Left lung (tissue), 14 donors: ENCODE measurements at places on chromosomes 5 and 9.

GRCh38 chr9:78811622-78812276, 514.8 kb downstream of the PSAT1 start:
- DNase-seq, result no peak

DNA sequence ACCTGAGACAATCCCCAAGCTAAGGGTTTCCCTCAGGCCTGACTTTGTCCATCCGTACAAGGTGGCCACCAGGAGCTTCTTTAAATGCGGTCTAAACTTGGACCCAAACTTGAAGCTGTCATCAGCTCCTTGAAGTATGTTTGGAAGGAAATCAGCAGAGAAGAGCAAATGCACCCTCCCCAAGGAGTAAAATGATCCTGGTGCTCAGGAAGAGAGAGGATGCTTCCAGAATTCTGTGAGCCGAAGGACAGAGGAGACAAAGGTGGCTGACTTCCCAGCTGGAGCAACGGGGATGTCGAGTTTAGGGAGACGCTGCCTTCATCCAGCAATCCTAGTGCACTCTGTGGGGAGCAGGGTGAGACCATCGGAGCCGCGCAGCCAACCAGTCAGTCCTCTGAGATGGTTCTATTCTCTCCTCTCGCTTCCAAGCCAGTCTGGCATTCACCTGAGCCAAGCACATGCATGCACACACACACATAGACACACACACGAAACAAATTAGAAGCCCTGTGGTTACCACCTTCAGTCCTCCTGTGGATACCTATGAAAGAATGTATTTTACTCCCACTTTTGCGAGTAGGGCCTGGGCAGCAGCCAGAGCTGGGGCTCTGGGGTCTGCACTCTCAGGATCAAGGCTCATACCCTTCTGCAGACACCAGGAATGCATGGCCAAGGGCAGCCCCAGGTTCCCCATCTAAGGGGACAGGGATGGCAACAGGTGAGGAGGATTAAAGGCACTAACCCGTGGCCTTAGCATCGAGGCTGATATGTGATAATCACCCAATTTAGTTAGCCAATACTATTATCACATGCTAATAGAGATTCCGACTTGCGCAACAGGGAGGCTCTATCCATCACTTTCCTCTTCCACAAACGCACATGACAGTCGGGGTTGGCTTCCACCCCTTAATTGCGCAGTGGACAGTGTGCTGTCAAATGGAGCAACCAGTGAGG, 75.8 kb downstream of the GTF3C4 start:
- DNase-seq, result no peak

- DNase-seq, result no peak
Observed at GRCh38 chr5:125970631-125971307, 452.4 kb upstream of the GRAMD2B start.

DNA sequence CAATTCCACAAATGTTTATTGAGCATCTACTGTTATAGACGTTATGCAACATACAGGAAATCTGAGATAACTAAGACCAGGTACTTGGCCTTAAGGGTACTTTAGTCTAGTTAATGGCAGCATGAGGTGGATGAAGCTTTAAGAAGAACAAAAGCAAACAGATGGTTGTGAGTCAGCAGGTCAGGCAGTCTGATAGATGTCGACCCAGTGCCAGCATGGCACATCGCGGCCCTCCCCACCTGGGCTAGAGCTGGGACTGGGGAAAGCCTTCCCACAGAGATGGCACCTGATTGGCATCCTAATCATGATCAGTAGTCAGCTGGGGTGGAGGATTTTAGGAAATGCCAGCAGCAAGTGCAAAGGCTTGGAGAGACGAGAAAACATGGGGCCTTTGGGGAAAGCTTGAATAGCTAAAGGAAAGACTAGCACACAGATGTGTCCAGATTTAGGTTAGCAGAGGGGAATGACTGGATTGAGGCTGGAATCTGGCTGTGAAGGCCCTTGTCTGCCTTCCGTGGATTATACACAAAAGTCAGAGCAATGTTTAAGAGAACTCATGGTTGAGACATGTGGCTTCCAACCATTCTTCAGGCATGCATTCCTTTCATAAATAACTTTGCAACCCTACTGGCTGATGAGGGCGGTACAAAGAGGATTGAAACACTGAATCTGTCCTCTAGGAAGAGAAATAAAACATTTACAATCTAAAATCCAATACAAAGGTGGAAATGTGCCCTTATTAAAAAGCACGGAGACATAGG, 395.4 kb upstream of the WWC1 start:
- DNase-seq, result no peak

GRCh38 chr5:173287086-173287485, 41.1 kb downstream of the STC2 start:
- DNase-seq, result no peak

DNA sequence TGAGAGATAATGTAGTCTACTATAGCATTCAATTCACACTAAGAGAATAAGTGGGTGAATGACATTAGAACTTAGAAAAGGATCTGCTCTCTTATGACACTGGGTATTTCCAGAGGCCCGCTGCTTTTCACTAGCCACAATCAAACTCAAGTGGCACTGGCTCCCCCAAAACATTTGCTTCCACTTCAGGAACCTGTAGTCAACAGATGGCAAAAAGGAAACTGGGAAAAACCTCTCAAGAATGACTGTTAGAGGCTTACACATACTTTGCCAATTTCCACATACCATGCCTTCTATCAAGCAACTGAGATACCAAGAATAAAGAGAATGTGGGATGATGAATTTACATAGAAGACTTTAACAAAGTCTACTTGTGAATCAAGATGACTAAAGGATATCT, 11.2 kb downstream of the POC5 start:
- no peak for DNase-seq

DNA sequence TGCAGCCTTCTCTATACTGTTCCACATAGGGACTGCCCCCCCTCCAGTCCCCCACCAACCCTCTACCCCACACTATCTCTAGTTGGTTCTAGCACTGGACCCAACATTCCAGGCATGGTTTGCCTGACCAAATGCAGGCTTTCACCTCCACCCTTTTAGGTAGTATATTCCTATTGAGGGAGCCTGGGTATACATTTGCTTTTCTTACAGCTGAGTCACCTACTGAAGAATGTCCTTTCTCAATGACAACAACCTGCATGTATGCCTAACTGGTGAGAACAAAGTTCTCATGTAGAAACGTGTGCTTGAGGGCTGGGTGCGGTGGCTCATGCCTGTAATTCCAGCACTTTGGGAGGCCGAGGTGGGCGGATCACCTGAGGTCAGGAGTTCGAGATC, 8.2 kb downstream of the TNIP1 start:
- DNase-seq, result no peak

- no peak for DNase-seq
Observed at GRCh38 chr5:130251931-130252330, 347.7 kb downstream of the CHSY3 start.

DNA sequence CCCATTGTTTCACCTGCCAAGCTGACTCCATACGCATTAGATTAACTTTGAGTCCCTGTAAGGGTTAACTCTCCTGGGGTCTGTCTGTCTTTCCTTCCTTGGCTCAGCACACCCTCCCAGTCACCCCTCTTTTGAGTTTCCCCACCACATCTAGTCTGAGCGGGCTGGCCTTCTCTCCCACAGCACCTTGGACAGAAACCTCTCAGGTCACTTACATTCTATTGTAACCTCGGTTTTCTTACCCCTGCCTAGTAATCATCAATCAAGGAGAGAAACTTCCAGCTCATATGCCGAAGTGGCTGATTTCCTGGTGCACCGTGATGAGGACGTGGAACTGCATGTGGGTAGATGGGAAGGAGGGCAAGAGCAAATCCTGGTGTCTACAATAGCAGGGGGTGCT, 102.1 kb downstream of the MYO10 start:
- DNase-seq, result no peak

DNA sequence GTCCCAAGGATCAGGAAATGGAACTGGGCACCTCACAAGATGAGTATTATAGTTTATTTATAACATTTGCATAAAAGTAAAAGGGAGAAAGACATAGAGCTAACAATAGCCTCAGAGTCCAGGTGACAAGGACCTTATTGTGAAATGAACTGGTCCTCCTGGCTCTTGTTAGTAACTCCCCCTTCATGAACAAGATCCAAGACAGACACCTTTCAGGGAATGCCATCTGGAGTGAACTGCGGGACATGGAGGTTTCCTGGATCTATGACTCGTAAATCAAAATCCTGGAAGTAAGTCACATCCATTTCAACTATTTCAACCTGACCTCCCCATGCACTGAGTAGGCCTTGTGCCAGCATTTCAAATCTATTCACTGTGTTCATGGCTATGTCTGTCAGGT, 129.5 kb upstream of the GAS1 start:
- DNase-seq, result no peak

DNA sequence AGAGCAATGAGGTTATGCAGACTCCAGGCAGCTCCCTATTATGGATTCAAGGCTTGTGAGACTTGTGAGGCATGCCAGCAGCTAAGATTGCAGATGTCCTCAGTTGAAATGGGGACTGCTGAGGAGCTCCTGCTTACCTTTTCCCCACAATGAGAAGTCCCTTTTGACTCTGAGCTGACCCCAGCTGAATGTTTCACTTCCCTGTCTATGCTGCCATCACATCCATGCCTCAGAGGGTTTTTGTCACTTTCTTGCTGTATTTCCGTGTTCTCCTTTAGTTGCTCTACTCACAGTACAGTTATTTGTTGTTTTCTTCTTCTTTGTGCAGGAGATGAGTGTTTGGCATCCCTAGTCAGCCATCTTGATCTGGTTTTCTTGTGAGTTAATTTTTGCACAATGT, 18.8 kb upstream of the OR2S2 start:
- DNase-seq, result no peak

DNA sequence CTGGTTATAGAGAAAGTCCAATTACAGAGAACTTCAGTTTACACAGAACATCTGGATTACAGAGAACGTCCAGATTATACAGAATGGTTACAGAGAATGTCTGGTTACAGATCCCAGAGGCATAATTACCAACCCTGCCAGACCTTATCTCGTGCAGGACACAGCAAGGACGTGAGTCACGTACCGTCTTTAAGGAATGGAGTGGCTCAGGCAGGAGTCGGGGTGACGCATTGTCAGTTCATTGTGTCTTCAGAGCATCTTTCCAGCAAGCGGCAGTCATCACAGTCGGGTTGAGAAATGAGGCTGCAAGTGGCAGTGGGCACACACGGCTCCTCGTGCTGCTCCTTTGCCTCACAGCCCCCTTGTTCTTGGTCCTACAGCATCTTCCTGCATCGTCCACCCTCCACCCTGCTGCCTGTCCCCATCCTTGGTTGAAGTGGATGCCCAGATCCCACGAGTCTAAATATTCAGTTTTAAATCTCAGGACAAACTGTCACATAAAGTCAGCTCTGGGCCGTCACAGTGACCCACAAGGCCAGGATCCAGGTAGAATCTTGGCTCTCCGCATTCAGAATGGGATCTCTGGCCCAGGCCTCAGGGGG, 30.0 kb upstream of the SLC6A19 start:
- peak; percentile 12 for DNase-seq

DNA sequence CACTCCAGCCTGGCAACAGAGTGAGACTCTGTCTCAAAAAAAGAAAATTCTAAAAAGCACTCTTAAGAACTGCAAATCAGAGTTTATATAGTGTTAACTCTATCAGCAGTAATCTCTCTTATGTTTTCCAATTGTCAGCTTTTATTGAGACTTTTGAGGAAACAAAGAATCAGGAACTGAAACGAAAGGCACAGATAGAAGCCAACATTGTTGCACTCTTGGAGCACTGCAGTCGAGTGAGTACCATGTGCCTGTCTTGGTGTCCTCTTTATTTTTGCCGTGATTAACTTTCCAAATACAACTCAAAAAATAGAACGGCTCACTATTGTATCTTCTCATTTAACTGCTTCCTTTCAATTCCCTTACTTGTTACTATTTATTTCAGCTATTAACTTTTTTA, 41.7 kb upstream of the LRRC19 start:
- no peak for DNase-seq

DNA sequence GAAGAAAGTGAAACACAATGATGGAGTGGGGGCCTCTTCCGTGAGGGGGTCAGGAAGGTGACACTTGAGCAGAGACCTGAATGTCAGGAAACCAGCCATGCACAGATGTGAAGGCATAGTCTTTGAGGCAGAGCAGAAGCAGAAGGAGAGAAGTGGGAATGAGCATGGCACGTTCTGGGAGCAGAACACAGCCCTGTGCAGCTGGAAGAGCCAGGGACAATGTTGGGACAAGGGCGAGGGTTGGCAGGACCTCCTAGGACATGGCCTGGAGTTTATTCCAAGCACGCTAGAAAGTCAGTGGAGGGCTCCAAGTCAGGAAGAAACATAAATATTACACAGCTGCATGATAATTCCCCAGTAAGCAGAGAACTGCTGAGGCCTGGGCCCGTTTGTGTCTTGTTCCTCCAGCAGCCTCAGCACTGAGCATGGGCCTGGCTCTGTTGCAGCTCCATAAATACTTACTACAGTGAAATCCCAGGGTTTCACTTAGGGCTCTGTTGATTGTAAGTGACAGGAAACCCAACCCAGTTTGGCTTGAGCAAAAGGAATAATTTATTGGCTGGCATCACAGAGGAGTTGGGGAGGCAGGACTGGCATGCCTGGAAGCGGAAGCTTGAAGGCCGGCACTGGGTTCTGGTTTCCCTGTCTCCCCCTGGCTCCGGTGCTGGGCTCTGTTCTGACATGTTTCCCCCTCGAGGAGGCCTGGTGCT, 66.2 kb downstream of the MVB12B start:
- no peak for DNase-seq

- no peak for DNase-seq
Observed at GRCh38 chr5:98942847-98943246, 14.0 kb upstream of the CHD1 start.

DNA sequence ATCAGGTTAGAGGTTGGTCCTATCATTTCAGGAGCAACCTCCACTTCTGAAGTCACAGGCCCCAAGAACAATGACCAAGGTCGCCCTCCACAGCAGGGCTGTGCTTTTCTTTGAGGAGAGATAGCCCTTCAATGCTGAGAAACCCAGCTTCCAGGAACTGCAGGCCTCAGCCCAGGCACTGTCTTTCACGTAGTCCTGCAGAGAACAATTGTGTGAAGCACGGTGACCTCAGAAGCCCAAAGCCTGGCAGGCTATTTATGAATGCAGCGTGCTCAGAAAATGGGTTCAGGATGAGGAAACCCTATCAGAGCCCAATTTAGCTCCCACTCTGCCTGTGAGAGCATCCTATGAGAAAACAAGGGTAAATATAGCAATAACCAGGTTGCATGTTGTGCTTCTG, 388.3 kb downstream of the PLK2 start:
- DNase-seq, result no peak

GRCh38 chr9:17476401-17476800, 102.5 kb upstream of the SH3GL2 start:
- no peak for DNase-seq

DNA sequence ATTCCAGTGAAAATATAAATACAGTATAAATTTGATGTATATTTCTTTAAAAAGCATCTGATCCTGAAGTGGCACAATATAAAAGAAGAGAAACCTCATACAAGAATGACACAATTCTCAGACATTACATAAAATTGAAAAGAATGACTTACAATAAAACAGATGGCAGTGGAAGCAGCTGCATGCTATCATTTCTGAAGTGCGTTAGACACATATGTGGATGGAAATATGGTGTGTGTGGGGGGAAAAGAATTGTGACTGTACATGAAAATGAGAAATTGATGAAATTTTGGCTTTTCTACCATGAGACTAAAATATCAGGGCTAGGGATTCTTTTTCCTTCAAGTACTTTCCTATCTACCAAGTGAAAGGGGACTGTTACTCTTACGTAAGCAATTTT, 45.9 kb upstream of the CDH18 start:
- no peak for DNase-seq

GRCh38 chr5:9716838-9717281, 86.7 kb upstream of the TAS2R1 start:
- DNase-seq, result no peak
